ENCODE measurements at places on chromosomes 12 and 14.
A peak's percentile ranks its signal among the peaks of the same experiment; 100 is the strongest.

DNA sequence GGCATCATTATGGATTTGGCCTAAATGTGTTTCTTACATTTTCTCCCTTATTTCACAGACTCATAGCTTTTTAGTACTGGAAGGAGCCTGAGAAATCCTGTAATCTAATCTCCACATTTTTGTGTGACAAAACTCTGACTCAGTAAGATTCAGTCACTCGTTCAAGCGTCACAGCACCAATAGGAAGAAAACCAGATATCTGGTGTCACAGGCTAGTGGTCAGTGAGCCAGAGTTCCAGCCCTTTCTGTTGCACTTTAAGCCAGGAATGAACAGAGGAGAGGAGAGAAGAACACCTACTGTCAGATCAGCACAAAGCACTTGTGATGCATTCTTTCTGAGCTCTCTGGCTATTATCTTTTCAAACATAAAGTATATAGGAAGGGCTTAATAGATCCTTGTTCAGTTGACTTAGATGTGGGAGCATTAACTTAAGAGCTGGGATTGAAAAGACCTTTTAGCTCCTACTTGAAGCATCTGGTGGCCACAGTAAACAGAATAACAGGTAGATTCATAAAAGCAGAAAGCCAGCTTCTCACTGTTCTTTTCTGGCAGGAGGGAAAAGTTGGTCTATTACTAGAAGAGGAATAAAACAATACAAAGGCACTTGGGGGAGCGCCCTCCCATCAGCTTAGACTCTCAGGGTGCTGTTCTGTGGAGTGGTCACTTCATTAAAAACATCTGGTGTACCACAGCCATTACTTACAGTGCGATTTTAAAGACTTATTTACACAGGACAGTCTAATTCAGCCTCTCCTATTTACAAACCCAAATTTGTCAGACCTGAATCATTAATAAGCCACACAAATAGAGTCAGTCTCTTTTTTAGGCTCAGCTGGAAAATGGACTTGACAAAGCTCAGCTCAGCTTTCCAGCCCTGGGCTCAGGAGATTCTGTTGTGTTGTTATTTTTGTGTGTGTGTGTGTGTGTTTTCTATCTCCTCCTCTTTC lies 12.2 kb upstream of the NID2 start:
- peak; percentile 50 for DNase-seq

DNA sequence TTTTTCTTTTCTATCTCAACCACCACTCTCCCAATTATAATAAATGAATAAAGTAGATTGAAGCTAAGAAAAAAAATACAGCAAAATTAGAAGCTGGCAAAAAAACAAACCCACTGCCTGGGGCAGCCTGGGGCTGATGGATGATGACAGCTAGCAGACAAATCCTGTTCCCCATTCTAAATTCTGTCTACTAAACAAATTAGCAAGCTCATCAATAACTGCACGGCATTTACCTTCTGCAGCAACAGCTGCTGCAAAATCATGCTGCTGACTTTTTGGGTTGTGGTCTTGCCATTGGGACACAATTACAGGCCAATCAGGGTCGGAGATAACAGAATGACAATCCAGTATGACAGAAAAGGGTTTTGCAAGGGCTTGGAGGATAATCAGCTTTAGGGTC lies 443.6 kb upstream of the SOX5 start:
- DNase-seq: no peak

- no peak for DNase-seq
Measured at GRCh38 chr12:104407438-104407837, 49.3 kb upstream of the CHST11 start.

DNA sequence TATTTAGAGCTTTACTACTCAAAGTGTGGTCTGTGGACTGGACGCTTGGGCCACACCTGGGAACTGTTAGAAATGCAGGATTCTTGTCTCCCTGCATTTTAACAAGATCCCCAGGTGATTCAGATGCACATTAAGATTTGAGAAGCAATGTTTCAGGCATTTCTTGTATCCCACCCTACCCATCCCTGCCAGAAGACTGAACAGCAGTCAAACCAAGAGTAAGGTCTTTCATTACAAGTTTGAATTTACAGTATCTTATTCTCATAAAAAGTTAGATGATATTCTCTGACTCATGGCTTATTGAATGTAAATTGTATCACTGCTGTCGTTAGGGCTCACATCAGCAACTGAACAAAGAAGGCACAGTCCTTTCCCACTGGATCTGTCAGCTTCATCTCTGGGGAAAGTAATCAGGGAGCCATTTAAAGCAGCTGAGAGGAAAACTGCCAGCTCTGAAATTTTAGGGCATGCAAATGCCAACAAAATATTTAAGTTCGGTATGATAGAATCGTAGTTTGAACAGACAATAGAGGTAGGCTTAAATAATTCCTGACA lies 141.1 kb downstream of the AKAP6 start:
- no peak for DNase-seq

DNA sequence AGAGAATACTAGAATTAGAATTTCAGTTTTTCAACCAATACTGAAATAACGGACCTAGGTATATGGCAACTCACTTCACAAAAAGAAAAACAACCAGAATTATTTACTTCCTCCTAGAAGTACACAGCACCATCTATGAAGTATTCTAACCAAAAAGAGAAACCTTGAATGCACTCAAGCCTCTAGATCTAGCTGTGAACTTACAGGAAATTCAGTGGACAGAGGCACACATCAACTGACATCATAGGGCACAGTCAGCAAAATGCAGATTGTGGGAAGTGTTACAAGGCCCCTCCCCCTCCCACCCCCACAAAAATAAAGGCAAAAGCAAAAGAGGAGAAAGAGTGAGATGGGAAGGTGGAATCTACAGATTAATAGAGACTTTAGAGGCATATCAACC lies 102.4 kb downstream of the TMTC1 start:
- DNase-seq: no peak

- DNase-seq: no peak
Measured at GRCh38 chr12:27006797-27007467, 7.3 kb downstream of the TM7SF3 start.

DNA sequence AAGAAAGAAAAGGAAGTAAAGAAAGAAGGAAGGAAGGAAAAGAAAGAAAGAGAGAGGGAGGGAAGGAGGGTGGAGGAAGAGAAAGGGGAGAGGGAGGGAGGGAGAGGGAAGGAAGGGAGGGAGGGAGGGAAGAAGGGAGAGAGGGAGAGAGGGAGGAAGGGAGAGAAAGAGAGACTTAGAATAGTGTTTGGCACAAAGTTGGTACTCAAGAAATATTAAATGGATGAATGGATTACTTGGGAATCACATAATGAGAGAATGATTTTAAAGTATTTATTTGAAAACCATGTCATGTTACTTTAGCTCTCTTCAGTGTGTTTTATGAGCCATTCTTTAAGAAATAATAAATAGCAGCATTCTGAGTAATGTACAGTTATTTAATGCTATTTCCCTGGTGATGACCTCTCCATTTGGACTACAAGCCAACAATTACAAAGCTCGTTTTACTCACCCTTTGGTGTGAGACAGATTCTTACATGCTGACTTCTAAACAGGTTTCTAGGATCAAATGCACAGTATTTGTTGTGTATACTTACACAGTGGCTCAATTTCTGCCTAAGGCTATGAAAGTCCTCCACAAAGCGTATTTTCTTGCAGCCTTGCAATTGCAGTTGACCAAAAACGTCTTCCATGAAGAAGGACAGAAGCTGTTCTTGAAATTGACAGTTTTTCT lies 861 bp downstream of the IL26 start:
- DNase-seq: no peak

DNA sequence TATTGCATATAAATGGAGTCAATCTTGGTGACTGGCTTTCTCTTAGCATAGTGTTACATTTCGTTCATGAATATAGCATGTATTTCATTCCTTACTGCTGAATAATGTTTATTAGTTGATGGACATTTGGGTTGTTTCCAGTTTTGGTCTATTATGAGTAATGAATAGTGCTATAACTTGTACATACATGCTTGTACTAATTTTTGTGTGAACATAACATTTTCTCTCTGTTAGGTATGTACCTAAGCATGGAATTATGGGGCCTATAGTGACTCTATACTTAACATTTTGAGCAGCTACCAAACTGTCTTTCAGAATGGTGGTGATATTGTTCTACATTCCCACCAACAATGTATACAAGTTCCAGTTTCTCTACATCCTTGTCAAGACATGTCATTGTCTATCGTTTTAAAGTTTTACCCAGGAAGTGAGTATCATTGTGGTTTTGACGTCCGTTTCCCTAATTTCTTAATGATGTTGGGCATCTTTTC lies 23.1 kb downstream of the ATP2A2 start:
- no peak for DNase-seq

GRCh38 chr14:99597911-99598600 lies 6.0 kb downstream of the CCDC85C start:
- no peak for DNase-seq

DNA sequence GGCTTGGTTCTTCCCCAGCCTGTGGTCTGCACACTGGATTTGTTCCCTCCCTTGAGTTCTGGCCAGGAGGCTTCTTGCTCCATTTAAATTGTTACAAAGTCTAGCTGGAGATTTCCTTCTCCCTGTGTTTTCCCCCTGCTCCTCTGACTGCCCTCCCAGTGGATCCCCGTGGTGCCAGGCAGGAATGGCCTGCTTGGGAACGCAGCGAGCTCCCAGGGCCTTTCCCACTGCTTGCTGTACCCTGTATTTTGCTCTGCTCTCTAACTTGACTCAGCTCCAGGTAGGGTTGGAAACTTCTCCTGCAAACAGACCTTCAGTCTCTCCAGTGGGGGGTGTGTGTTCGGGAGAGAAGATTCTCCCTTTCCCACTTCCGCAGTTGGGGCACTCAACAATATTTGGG lies 349.2 kb upstream of the FBXO33 start:
- DNase-seq: no peak

DNA sequence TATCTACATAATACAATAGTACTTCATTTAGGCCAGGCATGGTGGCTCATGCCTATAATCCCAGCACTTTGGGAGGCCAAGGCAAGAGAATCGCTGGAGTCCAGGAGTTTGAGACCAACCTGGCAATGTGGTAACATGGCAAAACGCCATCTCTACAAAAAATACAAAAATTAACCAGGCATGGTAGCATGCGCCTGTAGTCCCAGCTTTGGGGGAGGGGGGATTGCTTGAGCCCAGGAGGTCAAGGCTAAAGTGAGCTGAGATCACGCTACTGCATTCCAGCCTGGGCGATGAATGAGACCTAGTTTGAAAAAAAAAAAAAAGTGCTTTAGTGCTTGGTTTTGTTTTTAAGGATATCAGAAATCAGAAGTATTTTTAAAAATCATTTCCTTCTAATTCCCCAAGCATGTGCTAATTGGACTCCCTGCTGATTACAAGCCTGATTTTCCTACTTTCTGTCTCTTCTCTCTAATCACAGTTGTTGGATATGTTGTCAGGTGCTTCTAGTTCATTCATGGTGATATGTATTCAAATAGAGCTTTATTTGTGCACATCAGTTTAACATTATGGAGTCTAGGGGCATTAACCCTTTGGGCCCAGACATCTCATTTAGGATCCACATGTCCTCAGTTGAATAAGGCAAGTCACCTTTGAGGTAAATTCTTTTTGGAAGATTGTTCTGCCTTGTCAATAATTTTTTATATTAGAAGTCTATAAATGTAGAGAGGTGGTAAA lies 7.0 kb upstream of the KRAS start:
- DNase-seq: no peak

DNA sequence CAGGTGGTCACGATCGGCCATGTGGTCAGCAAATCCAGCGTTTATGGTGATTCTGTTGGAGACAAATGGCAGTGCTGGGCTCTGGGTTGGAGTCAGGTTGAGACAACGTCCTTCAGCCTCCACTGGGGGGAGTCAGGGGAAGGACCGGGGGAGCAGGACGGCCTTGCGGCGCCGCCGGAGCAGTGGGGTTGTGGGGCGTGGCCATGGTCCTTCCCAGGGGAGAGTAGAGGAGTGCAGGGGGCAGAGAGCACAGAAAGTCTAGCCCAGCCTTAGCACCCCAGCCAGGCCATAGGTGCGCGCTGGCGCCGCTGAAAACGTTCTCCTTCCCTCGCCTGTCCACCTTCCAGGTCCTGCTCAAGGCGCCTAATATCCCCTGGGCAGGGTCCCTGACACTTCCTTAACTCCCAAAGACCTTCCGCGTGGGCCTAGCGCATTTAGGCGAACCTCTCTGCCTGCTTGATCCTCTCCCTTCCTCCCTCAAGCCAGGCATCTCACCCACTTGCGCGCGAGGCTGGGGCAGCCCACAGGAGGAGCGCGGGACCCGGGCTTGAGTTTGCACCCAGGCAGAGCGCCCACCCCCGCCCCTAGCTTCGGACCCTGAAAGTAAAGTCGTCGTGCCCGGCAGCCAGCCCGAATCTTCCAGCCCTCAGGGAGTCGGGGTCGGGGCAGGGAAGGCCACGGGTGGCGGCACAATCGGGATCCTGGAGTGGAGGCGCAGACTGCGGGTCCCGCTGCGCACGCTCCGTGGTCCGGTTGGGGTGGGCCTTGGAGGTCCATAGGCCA lies 3.1 kb upstream of the KIF26A start:
- no peak for DNase-seq

GRCh38 chr12:66693901-66694513 lies 15.1 kb upstream of the GRIP1 start:
- DNase-seq: peak; percentile 11

Data from hepatic stellate cell (primary cell).